ENCODE measurements at places on chromosomes 1 and 21. TPM values are rescaled to one million over a fixed set of nuclear protein-coding genes. Genes with fewer than 3 reads are reported as not detected.

- H3K4me3 ChIP-seq: no peak overlapping the region
- DNase-seq: no peak
- H3K27ac ChIP-seq: no peak overlapping the region
Observed at GRCh38 chr1:204988196-204988595, 54.8 kb upstream of the CNTN2 start.

GRCh38 chr1:97834899-97835298 is 85.9 kb downstream of the DPYD start:
- DNase-seq: no peak
- H3K4me1 ChIP-seq: no peaks in the 10 kb centered on the region

- H3K36me3 ChIP-seq: no peaks in the 10 kb centered on the region
- H3K27ac ChIP-seq: no peak overlapping the region
- no peaks in the 10 kb centered on the region for H3K4me1 ChIP-seq
- DNase-seq: no peak
- peaks cover 14% of the 10 kb centered on the region for H3K27me3 ChIP-seq
Observed at GRCh38 chr1:101428562-101428961, 191.7 kb downstream of the S1PR1 start.

GRCh38 chr1:15213341-15213821 is 33.6 kb upstream of the FHAD1 start:
- H3K4me1 ChIP-seq: peaks cover 2% of the 10 kb centered on the region
- H3K36me3 ChIP-seq: peaks cover 2% of the 10 kb centered on the region
- peaks cover 43% of the 10 kb centered on the region for H3K27me3 ChIP-seq
- H3K27ac ChIP-seq: no peak overlapping the region

GRCh38 chr1:219010720-219011119 is 163.0 kb upstream of the LYPLAL1 start:
- no peaks in the 10 kb centered on the region for H3K4me1 ChIP-seq
- no peak for DNase-seq
- H3K4me3 ChIP-seq: no peak overlapping the region
- no peaks in the 10 kb centered on the region for H3K36me3 ChIP-seq

- no peaks in the 10 kb centered on the region for H3K36me3 ChIP-seq
- no peak overlapping the region for H3K27ac ChIP-seq
- no peaks in the 10 kb centered on the region for H3K27me3 ChIP-seq
- no peak overlapping the region for H3K4me3 ChIP-seq
Observed at GRCh38 chr1:169146576-169147214, 40.2 kb downstream of the ATP1B1 start.

DNA sequence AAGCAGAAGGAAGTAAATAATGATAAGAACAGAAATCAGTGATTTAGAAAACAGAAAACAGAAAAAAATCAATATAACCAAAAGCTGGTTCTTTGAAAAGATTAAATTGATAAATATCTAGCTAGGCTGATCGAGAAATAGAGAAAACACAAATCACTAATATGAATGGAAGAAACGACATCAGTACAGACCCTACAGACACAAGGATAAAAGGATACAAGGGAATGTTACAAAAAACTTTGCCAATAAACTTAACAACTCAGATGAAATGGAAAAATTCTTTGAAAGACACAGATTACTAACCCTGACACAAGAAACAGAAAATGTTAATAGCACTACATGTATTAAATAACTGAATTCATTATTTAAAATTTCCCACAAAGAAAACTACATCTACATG is 6.3 kb upstream of the ARHGAP29 start:
- H3K36me3 ChIP-seq: peaks cover 5% of the 10 kb centered on the region
- H3K4me1 ChIP-seq: peaks cover 9% of the 10 kb centered on the region
- H3K27me3 ChIP-seq: peaks cover 51% of the 10 kb centered on the region
- DNase-seq: no peak
- no peak overlapping the region for H3K4me3 ChIP-seq
- H3K27ac ChIP-seq: no peak overlapping the region

DNA sequence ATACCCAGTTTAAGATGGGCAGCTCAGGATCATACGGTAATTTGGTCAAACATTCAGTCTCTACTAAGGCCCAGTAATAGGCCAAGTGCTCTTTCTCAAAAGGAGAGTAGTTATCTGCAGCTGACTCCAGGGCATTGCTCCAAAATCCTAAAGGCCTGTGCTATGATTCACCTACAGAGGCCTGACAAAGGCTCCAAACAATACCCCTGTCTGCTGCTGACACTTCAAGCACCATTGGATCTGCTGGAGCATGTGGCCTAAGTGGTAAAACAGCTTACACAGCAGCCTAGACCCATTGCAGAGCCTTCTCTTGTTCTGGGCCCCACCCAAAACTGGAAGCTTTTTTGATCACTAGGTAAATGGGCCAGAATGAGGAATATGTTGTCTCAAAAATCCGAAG is 22.8 kb downstream of the SLAMF7 start:
- no peak overlapping the region for H3K4me3 ChIP-seq
- H3K27me3 ChIP-seq: no peaks in the 10 kb centered on the region
- DNase-seq: no peak

- no peaks in the 10 kb centered on the region for H3K27me3 ChIP-seq
- DNase-seq: no peak
- no peaks in the 10 kb centered on the region for H3K36me3 ChIP-seq
- no peak overlapping the region for H3K27ac ChIP-seq
Observed at GRCh38 chr21:31752352-31752751, 20.4 kb upstream of the SCAF4 start.

DNA sequence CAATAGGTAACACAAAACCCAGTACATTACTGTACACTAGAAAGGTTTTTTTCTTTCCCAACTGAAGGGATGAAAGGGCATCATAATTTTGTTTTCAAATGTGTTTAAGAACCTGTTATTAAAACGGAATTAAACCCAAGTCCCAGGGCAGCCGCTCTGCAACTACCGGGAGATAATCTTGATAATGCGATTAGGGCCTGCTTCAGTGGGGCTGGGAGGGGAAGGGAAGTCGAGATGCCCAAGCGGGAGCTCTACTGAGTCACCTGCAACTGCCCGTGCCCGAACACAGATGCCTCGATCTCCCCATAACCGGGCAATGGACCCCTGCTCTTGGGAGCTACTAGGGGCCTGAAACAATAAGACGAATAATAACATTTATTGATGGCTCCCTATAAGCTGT is 61.4 kb downstream of the KAZN start:
- no peaks in the 10 kb centered on the region for H3K4me1 ChIP-seq
- no peak overlapping the region for H3K4me3 ChIP-seq
- no peak overlapping the region for H3K27ac ChIP-seq
- H3K36me3 ChIP-seq: no peaks in the 10 kb centered on the region
- H3K27me3 ChIP-seq: peaks cover 14% of the 10 kb centered on the region

DNA sequence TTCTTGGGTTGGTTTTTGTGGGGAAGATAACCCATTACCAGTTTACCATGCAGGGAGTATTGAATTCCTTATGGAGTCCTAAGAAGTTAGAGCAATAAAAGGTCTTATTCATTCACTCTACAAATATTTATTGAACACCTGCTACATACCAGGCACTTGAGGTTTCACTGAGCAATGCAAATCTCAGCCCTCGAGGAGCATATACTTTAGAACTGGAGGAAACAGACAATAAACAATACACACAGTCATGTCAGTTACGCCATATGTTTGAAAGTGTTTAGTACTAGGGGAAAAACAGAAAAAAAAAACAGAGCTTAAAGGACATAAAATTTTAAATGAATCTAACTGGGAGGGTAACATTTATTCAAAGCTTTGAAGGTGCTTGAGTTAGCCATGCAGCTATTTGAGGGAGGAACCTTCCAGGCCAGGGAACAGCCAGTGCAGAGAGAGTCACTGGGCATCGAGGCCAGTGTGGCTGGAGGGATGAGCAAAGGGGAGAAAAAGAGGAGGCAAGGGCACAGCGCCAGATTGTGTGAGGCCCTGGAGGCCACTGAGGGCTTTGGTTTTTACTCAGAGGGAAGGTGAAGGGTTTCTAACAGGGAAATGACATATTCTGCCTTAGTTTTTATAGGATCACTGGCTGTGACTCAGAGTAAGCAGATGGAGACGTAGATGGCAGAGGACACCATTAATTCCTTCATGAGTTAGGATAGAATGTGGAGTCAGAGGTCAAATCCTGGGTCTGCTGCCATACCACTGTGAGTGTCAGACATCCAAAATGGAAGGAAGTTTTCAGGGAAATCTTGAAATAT is 32.7 kb downstream of the C1orf21 start:
- H3K27me3 ChIP-seq: peaks cover 44% of the 10 kb centered on the region
- no peaks in the 10 kb centered on the region for H3K4me1 ChIP-seq
- no peak for DNase-seq
- no peak overlapping the region for H3K27ac ChIP-seq
- H3K4me3 ChIP-seq: no peak overlapping the region

GRCh38 chr1:1437033-1437903 is 1.8 kb downstream of the VWA1 start:
- peaks cover 7% of the 10 kb centered on the region for H3K4me1 ChIP-seq
- no peak overlapping the region for H3K27ac ChIP-seq
- H3K27me3 ChIP-seq: peaks cover 16% of the 10 kb centered on the region
- DNase-seq: no peak

DNA sequence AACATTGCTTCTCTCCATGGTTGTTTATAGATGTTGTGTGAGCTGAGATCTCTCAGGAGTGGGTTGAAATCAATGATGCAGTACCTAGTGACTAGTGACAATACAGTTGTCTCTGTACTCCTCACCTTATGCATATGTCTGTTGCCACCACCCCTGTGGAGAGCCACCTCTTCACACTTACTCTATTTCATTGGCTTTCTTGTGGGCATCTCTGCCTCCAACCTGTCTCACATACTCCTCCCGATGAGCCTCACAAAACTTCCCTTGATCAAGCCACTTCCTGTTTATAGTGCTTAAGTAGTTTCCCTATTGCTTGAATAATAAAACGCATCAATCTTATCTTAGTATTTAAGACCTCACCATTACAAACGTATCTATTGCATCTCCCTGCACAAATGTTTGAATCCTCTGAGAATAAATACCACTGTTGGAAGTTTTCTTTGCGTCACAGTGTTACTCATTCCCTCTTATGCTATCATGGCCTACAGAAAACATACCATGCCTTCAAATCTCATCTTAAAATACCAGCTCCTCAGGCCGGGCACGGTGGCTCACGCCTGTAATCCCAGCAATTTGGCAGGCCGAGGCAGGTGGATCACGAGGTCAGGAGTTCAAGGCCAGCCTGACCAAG is 54.7 kb upstream of the GREM2 start:
- H3K36me3 ChIP-seq: no peaks in the 10 kb centered on the region
- H3K27me3 ChIP-seq: no peaks in the 10 kb centered on the region
- H3K27ac ChIP-seq: peak overlapping the region; percentile 86
- peaks cover 17% of the 10 kb centered on the region for H3K4me1 ChIP-seq
- no peak for DNase-seq

DNA sequence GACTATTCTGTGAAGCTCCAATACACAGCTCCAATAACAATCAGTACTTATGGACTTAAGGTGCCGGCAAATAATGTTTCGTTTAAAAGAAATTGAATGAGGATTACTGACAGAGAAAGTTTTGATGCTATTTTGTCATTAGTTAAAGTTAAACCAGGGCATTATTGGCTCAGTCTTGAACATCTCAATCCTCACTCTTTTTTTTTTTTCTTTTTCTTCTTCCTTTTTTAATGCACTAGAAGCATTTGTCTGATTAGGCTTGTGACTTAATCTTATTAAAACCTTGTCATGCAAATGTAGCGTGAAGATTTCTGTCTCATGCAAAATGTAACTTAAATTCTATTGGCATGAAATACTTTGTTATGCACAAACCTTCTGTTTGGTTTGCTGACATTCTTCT is 346.8 kb upstream of the ADGRL2 start:
- no peaks in the 10 kb centered on the region for H3K4me1 ChIP-seq
- no peak for DNase-seq

- H3K36me3 ChIP-seq: peaks cover 25% of the 10 kb centered on the region
- H3K4me3 ChIP-seq: no peak overlapping the region
- H3K4me1 ChIP-seq: peaks cover 2% of the 10 kb centered on the region
- H3K27ac ChIP-seq: no peak overlapping the region
- H3K27me3 ChIP-seq: no peaks in the 10 kb centered on the region
Observed at GRCh38 chr1:233197940-233198339, 97.6 kb downstream of the PCNX2 start.

DNA sequence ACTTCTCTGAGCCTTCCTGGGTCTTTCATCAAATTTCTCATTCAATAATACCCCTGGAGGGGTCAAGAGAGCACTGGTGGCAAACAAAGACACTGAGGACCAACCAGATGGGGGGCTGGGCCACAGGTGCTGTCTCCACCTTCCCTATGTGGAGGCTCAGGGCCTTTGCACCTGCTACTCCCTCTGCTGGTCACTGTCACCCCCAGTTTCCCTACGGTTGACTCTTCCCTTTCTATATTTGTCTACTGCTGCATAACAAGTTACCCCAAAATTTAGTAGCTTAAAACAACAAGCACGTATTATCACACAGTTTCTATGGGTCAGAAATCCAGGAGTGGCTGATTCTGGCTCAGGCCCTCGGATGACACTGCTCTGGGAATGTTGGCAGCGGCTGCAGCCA is 138.8 kb upstream of the RUNX3 start:
- no peak overlapping the region for H3K4me3 ChIP-seq
- H3K27me3 ChIP-seq: no peaks in the 10 kb centered on the region
- peaks cover 2% of the 10 kb centered on the region for H3K4me1 ChIP-seq
- no peak for DNase-seq
- H3K36me3 ChIP-seq: no peaks in the 10 kb centered on the region

DNA sequence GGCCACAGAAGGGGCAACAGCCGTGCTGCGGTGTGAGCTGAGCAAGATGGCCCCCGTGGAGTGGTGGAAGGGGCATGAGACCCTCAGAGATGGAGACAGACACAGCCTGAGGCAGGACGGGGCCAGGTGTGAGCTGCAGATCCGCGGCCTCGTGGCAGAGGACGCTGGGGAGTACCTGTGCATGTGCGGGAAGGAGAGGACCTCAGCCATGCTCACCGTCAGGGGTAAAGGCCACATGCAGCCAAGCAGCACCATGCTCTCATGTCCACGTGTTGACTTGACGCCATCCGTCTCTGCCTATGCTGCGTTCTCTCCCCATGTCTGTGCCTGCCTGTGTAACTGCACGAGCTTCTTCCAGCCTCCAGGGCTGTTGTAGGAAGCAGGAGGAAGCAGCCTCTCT is 85.5 kb downstream of the OBSCN start:
- H3K4me1 ChIP-seq: peaks cover 6% of the 10 kb centered on the region
- H3K4me3 ChIP-seq: no peak overlapping the region
- H3K27ac ChIP-seq: no peak overlapping the region
- no peaks in the 10 kb centered on the region for H3K27me3 ChIP-seq
- no peak for DNase-seq

- H3K27me3 ChIP-seq: peaks cover 7% of the 10 kb centered on the region
- no peak overlapping the region for H3K27ac ChIP-seq
- DNase-seq: no peak
Observed at GRCh38 chr1:226829105-226829504, 41.3 kb upstream of the PSEN2 start.

DNA sequence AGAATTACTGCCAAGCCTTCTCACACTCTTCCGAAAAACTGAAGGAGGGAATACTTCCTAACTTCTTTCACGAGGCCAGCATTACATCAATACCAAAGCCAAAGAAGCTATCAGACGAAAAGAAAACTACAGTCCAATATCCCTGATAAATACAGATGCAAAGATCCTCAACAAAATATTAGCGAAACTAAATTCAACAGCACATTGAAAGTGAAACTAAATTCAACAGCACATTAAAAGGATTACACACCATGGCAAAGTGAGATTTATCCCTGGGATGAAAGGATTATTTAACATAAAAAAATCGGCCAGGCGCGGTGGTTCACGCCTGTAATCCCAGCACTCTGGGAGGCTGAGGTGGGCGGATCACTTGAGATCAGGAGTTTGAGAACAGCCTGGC is 176.8 kb downstream of the FAF1 start:
- peaks cover 9% of the 10 kb centered on the region for H3K36me3 ChIP-seq
- H3K4me3 ChIP-seq: peak overlapping the region; percentile 4
- DNase-seq: no peak
- H3K27ac ChIP-seq: peak overlapping the region; percentile 9
- peaks cover 17% of the 10 kb centered on the region for H3K4me1 ChIP-seq
- no peaks in the 10 kb centered on the region for H3K27me3 ChIP-seq

KIF2C gene
- 1.7 TPM for total RNA-seq

KIRREL1 gene
- total RNA-seq: not detected

GJB5 gene
- total RNA-seq: not detected

NEK2 gene
- 1.6 TPM for total RNA-seq

CD1B gene
- not detected for total RNA-seq

CLEC20A gene
- not detected for total RNA-seq

ANGPTL3 gene
- not detected for total RNA-seq

Measured in T-helper 17 cell (primary cell).